ENCODE measurements at places on chromosomes 5 and 9.

GRCh38 chr5:89120719-89121118, 237.7 kb upstream of the MEF2C start:
- DNase-seq = peak; percentile 67

DNA sequence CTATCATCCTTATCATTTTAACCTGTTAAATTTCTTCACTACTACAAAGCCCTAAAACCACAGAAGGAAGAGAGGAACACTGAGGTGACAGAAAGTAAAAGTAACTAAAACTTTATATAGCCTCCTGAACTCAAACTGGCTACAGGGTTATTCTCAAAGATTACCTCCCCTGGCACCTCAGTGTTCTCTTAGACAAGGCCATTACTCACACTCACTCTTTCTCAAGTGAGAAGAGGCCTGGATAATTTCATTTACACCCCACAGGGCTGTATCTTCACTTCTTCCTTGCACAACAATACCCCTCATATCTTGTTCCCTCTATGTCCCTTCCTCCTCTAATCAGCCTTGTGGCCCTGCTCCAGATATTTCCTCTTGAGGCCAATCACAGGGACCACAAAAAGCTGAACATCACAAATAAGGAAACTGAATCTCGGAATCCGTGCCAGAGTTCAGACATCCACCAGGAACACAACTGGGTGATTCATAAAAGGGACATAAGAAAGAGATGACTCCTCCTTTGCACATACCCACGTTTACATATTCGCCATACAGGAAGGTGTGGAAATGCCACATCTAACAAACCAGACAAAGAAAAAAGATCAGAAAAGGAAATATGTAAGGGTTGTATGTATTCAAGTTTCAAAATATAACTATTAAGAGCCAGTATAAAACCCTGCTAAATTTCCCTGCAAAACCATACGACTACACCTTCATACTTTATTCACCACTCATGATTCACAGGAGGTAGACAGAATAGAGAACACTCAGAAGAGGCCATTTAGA, 1.7 kb upstream of the KLHL3 start:
- DNase-seq = no peak

DNA sequence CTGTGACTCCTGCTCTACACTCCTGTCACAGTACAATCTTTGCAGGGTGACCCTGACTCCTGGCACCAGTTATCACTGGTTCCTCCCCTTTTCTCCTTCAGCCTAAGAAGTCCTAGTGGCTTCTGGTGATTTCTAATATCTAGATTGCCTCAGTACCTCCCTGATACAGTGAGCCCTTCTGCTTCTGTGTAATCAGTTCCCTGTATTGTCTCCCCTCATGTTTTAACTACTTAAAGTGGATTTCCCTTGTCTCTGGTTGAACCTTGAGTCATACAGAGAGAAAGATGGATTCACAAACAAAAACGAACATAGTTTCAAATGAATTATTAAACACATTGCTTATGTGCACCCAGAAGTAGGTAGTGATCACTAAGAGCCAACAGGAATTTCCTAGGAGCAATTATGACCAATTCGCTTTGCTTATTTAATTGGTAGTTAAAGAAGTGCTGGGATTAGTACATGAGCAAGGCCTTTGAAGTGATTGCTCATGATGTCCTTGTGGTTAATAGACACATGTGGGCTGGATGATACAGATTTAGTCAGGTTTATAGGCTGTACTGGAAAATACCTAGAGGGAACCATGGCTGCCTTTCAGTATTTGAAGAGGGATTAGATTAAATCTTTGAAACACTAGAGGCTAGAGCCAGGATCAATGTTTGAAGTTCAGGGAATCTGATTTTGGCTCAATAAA, 145.8 kb upstream of the MEF2C start:
- DNase-seq = no peak

DNA sequence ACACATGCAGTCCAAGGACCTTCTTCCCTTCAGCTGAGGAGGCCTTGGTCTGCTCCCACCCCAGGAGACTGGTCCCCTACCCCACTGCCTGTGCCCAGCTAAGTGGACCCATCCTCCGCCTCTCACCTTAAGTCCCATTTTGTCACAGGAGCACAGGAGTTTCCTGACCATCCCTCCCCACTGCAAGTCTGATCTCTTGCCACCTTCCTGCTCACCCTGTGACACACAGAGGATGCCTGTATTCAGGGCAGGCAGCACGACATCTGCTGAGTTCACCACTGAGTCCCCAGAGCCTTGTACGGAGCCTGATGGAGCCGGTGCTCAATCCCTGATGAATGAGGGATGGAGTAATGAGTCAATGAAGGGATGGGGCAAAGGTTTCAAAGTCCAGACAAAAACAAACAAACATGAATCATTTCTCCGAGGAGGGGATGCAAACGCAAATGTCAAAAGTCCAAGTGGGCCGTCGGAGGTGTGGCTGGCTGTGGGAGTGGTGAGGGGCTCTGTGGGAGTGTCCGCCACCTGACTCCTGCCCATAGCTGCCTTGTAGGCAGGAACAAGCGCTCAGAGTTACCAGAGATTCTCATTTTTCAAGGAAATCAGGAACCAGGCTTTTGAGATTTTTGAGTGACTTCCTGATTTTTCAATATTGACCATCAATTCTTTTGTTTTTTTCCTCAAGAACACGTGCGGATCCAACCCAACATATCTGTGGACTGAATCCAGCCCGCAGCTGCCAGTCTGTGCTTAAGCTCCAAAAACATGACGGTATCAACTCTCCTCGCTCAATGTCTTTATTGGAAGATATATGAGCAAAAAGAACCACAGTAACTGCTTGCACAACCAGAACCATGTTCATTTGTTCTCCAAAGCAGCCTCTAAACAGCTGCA, 4.4 kb downstream of the RAPGEF1 start:
- DNase-seq = no peak

GRCh38 chr5:97022898-97023297, 87.0 kb downstream of the LNPEP start:
- DNase-seq = no peak

GRCh38 chr5:96000308-96000707, 38.7 kb upstream of the ELL2 start:
- DNase-seq = no peak

- peak; percentile 94 for DNase-seq
Observed at GRCh38 chr5:56440871-56441740, 208.0 kb upstream of the ANKRD55 start.

- DNase-seq = no peak
Observed at GRCh38 chr9:108347463-108348188, 508.2 kb downstream of the ACTL7B start.

DNA sequence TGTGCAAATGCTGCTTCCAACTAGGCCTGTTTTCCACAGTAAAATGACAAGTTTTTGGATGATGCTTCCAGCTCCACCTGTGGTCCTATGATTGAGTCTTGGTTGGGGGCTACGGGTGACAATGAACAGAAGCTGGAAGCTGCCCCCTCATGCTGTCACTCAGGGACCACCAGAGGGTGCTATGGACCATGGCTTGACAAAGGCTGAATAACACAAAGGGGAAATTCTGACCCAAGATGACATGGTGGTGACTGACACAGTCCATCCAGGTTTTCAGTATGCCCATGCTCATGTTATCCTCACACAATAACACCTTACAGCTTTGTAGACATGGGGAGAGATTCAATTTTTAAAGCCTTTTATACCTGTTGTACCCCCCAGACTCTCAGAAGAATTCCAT, 23.9 kb upstream of the SAP30L start:
- DNase-seq = peak; percentile 15

- no peak for DNase-seq
Observed at GRCh38 chr5:17831279-17831678, 197.0 kb downstream of the TAF11L14 start.

- DNase-seq = no peak
Observed at GRCh38 chr9:100990605-100991381, 37.7 kb upstream of the PLPPR1 start.

- peak; percentile 82 for DNase-seq
Observed at GRCh38 chr9:130073373-130073772, 19.7 kb downstream of the GPR107 start.

- no peak for DNase-seq
Observed at GRCh38 chr5:7586480-7586879, 190.5 kb downstream of the ADCY2 start.

DNA sequence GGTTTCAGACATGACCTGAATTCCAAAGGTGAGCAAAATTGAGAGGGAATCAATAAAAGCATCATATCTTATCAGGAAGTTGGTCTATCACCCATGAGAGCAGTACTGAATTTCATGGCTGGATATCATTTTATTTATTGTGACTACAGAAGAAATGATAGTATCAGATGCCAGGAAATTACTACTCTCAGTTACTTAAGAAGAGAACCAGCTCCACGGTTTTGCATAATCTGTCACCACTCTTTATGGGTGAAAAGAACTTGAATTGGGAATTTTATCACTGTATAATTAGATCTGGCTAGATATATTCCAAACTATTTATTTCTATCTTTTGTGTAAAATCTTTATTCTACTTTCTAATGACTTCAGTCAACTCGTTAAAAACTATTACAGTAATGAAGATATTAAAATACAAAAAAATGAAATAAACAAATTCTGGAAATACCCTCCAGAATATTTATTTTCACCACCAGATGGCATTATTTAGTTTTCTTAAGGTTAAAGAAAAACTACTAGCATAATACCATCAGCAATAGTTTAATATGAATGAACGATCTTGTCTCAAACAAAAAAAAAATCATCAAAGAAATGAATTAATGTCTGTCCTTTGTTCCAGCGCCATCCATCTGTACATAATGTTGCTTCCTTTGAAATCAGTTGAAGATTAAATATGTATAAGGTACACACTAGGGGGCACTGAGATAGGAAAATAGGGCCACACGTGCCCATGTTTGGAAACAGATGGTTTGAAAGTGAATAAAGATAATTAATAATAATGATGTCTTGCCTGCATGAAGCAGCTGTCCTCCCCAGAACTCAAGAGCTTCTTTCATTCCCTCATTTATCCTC, 84.7 kb upstream of the SLCO6A1 start:
- DNase-seq = peak; percentile 79

DNA sequence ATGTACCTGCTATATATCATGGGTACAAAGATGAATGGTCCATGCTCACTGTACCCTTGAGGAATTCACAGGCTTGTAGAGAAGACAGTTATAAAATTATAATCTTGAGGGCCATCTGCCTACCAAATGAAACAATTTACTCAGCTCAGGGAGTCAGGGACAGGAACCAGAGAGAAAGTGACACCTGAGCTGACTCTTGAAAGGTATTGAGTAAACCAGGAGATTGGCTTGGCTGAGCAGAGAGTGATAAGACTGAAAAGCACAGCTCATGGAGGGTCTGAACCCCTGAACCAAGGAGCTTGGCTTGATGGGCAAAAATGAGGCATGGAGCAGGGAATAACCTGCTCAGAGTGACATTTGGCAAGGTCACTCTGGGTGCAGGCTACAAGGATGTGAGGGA, 147.3 kb downstream of the FAM114A2 start:
- no peak for DNase-seq

- peak; percentile 87 for DNase-seq
Observed at GRCh38 chr5:138032572-138033385, at the start of gene FAM13B. TSS of gene FAM13B (minus strand) at chr5:138033079. CDS start at chr5:138019111, 13,968 bp downstream.

DNA sequence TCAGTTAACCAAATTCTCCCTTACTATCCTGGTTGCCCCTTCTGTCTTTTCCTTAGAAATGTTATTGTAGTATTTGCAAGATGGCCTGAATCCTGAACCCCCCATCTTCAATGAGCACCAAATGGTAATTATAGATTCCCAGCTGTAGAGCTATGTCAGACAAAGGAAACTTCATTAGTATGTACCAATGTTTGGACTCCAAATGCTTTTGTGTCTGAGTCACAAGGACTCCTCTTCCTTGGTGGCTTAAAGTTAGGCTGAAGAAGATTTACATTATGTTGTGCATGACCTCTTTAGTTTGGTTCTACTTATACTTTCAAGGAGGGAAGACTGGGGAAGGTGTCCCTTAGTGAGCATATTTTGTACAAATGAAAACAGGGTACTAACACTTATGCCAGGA, 105.9 kb upstream of the CDKN2B start:
- peak; percentile 28 for DNase-seq

DNA sequence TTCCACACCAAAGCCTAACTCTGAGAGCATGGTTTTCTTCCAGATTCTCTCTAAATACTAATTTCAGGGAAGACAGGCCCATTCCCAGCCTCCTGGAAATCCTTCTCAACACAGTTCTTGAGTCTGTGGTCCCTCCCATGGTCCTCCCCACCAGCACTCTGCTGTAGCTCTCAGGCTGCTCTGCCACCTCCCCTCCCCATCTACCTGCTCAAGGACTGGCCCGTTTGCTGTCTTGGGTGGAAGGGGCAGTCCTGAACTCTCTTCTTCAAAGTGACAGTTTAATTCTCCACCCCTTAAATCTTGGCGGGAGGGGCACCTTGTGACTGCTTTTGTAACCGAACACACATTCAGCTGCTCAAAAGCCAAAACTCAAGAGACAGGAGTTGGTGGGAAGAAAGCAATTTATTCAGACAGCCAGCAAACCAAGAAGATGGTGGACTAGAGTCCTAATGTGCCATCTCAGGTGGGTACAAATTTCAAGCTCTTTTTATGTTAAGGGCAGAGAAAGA, 7.6 kb upstream of the LCN15 start:
- no peak for DNase-seq

DNA sequence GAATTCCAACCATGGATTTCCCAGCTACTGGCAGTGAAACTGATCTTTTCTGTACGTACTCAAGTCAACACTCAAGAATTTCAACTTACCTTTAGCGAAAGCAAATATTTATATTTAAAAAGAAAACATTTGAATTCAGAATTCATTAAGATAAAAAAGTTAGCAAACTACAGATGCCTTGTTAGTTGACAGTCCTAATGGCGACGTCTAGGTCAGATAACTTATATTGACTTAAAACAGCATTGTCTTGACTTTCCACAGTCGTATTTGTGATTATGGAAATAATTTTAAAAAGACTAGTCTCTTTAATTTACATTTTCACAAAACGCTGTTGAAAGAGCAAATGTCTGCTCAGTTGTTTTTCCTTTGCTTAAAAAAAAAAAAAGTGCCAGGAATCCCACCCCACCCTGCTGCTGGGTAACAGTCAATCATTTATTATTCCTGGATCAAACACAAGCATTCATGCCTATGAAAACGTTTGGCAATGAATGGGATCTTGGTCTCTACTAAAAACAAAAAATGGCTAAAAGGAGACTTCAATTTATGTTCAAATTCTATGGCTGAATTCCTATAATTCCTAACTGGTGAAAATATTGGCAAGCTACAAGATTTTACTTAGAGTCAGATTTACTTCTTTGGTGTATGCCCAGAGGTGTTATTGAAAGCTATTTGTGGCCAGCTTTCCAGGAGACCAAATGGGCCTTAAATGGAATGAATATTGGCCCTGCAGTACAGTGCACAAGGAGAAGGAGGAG, 22.0 kb downstream of the OR2S2 start:
- DNase-seq = peak; percentile 78

DNA sequence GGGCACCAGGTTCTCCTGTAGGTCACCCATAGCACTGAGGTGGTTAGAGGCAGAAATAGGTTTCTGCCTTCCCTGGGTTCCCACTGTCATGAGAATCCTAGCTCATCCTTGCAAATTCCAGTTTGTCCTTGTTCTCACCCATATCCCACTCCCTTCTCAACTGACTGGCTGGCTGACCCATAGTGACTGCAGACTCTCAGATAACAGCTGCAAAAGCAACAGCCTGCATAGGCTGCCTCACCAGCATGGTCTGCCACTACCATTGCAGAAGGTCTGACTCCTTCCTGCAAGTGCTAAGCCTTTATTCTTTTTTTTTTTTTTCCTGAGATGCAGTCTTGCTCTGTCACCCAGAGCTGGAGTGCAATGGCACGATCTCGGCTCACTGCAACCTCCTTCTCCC, 194.0 kb downstream of the SEMA6A start:
- DNase-seq = no peak

Data from adipocyte (in vitro differentiated cells).